ENCODE measurements at places on chromosomes 5 and 9.

DNA sequence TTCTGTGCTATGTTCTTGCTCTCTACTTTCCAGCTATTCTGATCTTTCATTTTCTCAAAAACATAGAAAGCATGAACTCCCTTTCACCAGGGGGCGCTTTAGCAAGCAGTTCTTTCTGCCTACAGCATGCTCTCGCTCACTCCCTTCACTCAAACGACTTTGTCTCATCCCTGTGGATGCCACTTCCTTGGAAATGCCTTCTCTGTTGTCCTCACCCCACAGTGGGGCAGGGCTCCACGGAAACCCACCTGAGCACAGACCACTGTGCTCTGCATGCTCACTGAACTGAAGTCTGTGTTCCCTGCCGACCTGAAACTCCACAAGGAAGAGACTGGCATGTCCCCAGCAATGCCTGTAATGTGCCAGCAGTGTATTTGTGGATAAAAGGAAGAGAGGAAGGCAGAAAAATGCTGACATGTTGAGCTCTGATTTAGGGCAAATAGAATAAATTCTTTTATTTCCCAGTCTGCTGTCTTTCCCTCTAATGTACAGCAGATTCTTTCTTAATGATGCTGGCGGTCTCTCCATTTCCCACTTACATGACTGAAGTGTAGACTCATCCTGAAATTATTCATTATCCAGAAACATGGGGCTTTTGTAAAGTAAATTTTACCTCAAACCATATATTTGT is 4.9 kb upstream of the ROR2 start:
- no peak for DNase-seq

DNA sequence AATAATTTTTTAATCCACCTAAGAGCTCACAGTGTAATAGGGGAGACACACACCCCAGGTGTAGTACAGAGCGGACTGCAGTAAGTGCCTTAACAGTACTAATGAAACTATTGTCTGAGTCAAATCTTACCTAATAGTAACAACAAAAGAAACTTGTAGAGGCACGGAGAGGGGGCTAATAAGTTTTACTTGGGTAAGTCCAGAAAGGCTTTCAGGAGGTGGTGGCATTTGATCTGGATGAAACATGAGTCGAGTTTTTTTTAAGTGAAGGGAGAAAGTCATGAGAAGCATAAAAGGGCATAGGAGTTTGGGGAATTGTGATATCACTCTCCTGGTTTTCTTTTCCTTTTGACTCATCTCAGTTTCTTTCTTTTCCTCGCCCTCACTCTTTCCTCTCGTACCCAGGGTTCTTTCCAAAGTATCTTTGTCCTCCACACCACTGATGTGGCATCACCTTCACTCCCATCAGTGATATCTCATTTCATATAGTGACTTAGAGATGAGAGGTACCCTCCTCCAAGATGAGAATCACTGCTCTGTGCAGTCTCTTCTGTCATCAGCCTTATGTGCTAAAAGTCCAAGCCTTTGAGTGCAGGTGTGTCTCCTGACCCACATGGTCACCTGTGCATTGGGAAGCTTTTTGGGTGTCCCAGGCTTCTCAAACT is 2.0 kb downstream of the CTNNA1 start:
- no peak for DNase-seq

GRCh38 chr5:143156572-143156971 is 246.9 kb downstream of the NR3C1 start:
- DNase-seq, result no peak

DNA sequence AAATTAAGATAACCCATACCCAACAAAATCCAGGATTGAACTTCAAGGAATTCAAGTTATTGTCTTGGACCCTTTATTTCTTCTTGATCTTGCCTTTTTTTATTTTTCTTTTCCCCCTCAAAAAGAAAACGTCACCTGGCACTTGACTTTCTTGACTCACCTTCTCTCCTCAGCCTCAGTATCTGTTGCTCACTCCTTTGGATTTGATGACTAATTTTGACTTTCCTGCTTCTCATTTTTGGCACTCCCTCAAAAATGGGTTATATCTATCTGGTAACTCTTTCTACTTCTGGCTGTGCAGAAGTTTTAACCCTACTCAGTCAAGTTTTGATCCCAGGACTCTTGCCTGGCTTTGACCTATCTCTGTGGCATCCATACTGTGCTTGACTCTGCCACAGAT is 66.6 kb upstream of the SPATA31D4 start:
- no peak for DNase-seq

DNA sequence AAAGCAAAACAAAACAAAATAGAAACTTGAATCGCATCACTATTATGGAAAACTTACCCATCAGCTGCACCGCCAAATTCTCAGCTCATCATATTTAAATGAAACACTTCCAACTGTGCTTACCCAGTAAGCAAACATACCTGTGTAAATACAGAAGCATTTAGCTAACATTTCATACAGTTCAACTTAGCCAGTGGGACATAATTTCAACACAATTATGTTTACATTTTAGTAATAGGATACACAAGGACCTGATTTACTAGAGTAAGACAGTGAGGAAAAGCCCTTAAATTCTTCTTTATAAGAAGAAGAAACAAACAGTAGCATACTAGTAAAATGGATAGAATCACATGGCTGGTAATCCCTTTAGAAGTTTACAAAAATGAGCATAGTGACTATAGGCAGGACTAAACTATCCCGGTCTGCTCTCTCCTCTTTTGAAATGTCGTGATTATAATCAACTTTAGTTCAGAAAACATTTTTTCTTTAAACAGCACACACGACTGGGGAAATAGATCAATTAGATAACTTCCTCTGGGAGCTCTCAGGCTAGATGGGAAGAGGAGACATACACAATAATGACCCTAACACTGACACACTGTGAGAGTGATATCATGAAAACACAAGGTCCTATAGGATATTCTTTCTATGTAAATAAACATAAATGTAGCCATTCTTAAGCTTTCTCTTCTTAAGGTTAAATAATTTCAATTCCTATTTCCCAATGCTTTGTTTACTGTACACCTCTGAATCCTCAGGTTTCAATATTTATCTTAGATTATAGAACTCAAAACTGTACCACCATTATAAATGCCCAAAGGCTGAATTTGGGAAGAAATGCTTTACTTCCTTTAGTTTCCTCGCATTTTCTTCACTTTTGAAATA is 15.9 kb upstream of the CDC20B start:
- DNase-seq, result no peak

DNA sequence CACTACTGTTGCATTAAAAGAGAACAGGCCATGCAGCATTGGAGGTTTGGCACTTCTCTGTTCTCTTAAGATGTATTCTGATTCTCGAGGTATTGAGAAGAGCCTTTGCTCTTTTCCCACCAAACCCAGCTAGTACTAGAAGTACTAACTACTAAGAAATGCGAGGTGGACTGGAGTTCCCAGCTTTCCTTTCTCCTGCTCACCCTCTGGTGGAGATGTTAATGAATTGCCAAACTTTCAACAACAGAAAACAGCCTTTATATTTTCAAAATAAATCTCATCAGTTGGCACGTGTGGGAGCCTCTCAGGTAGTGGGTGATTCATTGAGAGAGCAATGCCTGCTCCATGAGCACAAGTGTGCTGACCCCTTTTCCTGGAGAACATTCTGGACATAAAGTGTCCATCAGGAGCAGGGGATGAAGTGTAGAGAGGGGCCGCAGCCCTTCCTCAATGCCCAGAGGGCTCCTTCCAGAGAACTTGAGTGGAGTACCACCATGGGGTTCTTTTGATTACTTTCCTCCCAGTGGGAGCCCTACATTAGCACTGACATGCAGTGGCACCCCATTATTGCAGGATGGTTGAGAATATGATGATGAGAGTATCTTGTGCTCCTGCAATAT is 45.7 kb downstream of the TMEM174 start:
- no peak for DNase-seq

GRCh38 chr9:27117489-27118135 is 8.6 kb downstream of the TEK start:
- DNase-seq, result no peak

GRCh38 chr5:102865510-102866236 is 110.6 kb downstream of the PAM start:
- no peak for DNase-seq

GRCh38 chr9:12968093-12968492 is 193.3 kb downstream of the LURAP1L start:
- DNase-seq, result no peak

DNA sequence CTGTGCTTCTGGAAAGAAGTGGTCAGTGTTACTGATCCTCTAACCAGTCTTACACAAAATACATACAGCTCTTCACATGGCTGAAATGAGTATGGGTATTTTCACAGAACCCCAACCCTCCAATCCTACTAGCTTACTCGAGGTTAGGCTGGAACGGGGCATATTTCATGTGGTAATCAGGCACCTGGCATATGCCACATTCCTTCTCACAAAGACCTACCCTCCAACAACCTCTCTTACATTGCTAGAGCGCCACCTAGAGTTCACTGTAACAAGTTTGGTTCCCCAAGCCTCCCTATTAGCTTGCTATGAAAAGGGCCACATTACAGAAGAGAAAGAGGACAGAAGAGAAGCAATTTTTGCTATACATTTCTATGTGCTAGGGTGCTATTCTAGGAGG is 597.3 kb downstream of the PRELID2 start:
- DNase-seq, result no peak

DNA sequence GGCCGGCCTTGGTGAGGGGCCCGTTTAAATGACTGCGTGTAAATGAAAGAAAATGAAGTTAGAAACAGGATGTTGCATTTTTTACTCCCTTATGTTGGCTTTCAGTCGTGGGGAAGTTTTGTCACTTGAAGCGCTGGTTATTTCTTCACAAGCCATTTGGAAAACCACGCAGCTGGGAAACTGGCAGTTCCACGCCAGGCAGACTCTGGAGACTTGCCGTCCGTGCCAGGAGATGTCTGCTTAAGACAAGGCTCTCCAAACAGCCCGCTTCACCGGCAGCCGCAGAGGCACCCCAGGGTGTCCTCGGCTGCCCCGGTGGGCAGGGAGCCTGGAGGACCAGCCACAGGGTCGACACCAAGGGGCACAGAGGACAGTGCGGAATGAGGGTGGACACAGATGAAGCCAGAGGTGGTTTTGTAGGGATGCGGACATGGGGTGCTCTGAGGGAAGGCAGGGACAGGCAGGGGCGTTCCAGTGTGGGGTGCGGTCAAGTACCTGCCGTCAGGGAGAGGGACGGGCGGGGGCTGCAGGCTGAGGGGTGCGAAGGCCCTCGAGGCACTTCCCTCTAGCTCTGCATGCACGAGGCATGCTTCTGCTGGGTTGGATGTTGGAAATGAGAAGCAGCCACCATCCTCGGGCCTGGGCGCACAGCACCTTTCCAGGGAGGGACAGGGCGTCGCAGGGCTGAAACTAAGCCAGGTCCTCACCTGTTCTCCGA is 11.1 kb upstream of the AJM1 start:
- DNase-seq, result no peak

DNA sequence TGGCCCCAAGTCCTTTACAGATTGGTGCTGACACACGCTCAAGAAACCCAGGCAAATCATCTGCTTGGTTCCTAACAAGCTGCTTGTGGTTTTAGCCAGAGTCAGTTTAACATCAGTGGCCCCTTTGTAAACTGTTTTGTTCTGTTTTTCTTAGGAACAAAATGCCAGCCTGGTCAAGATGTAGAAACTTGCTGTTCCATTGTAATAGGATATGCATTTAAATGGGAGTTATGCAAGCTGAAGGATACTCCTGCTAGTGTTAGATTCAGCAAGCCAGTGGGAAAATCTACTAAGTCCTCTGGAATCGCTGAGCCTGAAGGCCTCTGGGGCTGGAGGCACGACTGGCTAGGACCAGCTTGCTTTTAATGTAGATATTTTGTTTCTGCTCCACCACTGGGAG is 391.1 kb downstream of the TLE4 start:
- DNase-seq, result no peak

DNA sequence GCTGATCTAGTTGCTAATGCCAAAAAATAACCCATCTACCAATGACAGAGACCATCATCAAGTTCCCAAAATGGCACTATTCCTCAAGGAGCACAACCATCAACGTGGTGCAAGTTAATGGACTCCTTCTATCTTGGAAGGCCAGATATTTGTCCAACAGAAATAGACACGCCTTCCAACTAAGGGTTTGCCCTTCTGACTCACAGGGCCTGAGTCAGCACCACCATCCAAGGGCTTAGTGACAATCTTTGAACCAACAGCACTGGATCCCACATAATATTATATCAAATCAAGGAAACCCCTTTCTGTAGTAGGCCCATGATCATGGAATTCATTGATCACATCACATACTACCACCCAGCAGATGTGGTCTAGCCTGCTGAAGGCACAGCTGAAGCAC is 84.3 kb downstream of the MED27 start:
- DNase-seq, result no peak

- no peak for DNase-seq
These were observed 42.6 kb upstream of the ANKRD18A start for GRCh38 chr9:38662763-38663593.

GRCh38 chr5:79075646-79076426 is 6.3 kb downstream of the BHMT2 start:
- no peak for DNase-seq

- peak; percentile 13 for DNase-seq
These were observed 115.8 kb downstream of the EMB start for GRCh38 chr5:50325237-50325832.

DNA sequence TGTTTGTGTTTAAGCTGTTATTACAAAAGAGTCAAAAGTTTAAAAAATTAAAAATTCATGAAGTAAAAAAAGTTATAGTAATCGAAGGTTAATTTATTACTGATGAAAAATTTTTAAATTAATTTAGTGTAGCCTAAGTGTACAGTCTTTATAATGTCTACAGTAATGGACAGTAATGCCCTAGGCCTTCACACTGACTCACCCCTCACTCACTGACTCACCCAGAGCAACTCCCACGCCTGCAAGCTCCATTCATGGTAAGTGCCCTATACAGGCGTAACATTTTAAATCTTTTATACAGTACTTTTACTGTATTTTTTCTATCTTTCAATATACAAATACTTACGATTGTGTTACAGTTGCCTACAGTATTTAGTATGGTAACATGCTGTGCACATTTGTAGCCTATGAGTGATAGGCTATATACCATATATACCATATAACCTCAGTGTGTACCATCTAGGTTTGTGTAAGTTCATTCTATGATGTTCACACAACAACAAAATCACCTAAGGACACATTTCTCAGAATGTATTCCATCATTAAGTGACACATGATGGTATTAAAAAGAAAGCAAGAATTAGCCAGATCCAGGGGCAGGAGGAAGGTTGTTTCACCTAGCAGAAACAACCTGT is 40.1 kb downstream of the DCAF10 start:
- DNase-seq, result no peak

DNA sequence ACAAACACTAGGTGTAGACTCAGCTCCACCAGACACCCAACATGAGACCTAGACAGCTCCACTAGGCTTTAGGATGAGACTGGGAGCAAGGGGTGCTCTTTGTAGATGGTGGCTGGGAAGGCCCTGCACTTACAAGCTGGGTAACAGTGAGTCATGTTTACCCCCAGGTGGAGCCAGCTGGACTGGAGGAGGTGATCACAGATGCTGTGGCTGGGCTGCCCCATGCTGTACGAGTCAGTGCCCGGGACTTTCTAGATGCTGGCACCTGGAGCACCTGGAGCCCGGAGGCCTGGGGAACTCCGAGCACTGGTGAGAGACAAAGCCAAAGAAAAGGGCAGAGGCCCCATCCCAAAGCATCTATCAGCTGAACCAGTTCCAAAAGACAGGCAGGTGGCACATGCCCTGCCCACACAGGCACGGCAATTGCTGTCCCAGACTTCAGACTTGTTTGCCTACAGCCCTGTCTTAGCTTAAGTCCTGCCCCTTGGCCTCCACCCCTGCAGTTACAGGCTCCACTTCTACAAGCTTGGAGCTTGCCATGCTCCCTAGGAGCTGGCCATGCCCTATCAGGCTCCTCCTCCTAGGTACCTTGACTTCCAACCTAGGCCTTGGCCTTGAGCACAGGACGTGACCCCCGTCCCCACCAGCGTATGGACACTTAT is 2.7 kb downstream of the CCL27 start:
- DNase-seq, result no peak

Data from central memory CD4-positive, alpha-beta T cell (primary cell).